ENCODE measurements at places on chromosomes 1 and 21.

- H3K36me3 ChIP-seq, result no peaks in the 10 kb centered on the region
- H3K4me3 ChIP-seq, result no peak overlapping the region
- ATAC-seq, result no peak
- H3K27me3 ChIP-seq, result no peaks in the 10 kb centered on the region
These were observed 74.0 kb downstream of the CACNA1E start for GRCh38 chr1:181557313-181557712.

GRCh38 chr1:58251430-58252073 is 295.0 kb downstream of the OMA1 start:
- no peaks in the 10 kb centered on the region for H3K36me3 ChIP-seq
- peaks cover 43% of the 10 kb centered on the region for H3K27me3 ChIP-seq
- H3K27ac ChIP-seq, result no peak overlapping the region
- no peak overlapping the region for H3K4me3 ChIP-seq

- H3K4me1 ChIP-seq, result no peaks in the 10 kb centered on the region
- ATAC-seq, result no peak
- H3K27ac ChIP-seq, result no peak overlapping the region
- H3K36me3 ChIP-seq, result no peaks in the 10 kb centered on the region
- no peaks in the 10 kb centered on the region for H3K27me3 ChIP-seq
These were observed 308.5 kb downstream of the MRPL39 start for GRCh38 chr21:25298512-25299491.

- H3K27me3 ChIP-seq, result no peaks in the 10 kb centered on the region
- no peaks in the 10 kb centered on the region for H3K4me1 ChIP-seq
- no peak overlapping the region for H3K27ac ChIP-seq
- no peak for ATAC-seq
- H3K4me3 ChIP-seq, result no peak overlapping the region
These were observed 651.6 kb upstream of the PLXNA2 start for GRCh38 chr1:208895820-208896219.

DNA sequence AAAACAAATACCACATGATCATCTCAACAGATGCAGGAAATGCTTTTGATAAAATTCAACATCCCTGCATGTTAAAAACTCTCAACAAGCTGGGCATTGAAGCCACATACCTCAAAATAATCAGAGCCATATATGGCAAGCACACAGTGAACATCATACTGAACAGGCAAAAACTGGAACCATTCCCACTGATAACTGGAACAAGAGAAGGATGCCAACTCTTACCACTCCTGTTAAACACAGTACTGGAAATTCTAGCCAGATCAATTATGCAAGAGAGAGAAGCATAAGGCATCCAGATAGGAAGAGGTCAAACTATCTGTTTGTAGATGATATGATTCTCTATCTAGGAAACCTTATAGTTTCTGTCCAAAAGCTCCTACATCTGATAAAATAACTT is 91.6 kb downstream of the DNAH14 start:
- H3K4me1 ChIP-seq, result no peaks in the 10 kb centered on the region
- H3K27me3 ChIP-seq, result no peaks in the 10 kb centered on the region
- H3K36me3 ChIP-seq, result no peaks in the 10 kb centered on the region
- H3K4me3 ChIP-seq, result no peak overlapping the region
- no peak overlapping the region for H3K27ac ChIP-seq

DNA sequence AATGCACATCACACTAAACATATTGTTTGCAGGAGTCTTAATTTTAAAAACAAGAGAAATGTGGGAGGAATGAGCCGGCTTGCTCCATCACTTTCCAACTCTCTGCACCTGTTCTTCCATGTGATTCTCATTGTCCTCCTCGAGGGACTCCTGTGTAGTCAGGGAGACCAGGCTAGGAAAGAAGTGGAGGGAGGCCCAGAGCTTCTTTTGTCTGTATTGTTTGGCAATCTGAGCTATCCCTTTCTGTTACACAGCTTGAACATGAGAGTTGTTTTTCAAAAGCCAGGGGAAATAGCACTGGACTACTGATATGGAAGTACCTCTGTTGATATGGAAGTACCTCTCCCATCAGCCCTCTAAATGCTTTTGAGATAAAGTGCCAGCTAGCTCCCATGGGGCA is 18.8 kb upstream of the LRRC8D start:
- H3K4me1 ChIP-seq, result no peaks in the 10 kb centered on the region
- no peak overlapping the region for H3K4me3 ChIP-seq
- no peak for ATAC-seq
- no peaks in the 10 kb centered on the region for H3K36me3 ChIP-seq
- no peak overlapping the region for H3K27ac ChIP-seq
- H3K27me3 ChIP-seq, result no peaks in the 10 kb centered on the region

- H3K4me3 ChIP-seq, result no peak overlapping the region
- H3K4me1 ChIP-seq, result no peaks in the 10 kb centered on the region
- no peaks in the 10 kb centered on the region for H3K36me3 ChIP-seq
- no peak for ATAC-seq
These were observed 919 bp downstream of the SLAMF6 start for GRCh38 chr1:160522136-160522535.

- no peak overlapping the region for H3K4me3 ChIP-seq
- peaks cover 40% of the 10 kb centered on the region for H3K27me3 ChIP-seq
These were observed 7.3 kb downstream of the KIF21B start for GRCh38 chr1:201016211-201016651.

DNA sequence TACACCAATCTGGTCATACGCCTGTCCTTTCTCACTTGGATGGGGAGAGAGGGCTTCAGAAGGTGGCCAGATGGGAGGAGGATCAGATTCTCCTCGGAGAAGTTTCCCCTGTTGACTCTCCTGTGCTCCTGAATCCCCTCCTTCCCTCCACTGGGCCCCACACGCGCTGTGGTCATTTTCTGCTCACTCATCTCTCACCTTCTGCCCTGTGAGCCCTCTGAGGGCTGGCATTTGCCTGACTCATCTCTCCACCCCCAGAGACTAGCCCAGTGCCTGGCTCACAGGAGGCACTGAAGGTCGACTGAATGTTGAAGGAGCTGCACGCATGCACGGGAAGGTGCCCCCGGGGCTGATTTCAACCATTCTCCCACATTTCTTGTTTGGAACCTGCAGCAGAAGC is 14.2 kb downstream of the ABCA4 start:
- no peak for ATAC-seq
- peaks cover 11% of the 10 kb centered on the region for H3K27me3 ChIP-seq
- H3K4me1 ChIP-seq, result no peaks in the 10 kb centered on the region
- H3K4me3 ChIP-seq, result no peak overlapping the region

DNA sequence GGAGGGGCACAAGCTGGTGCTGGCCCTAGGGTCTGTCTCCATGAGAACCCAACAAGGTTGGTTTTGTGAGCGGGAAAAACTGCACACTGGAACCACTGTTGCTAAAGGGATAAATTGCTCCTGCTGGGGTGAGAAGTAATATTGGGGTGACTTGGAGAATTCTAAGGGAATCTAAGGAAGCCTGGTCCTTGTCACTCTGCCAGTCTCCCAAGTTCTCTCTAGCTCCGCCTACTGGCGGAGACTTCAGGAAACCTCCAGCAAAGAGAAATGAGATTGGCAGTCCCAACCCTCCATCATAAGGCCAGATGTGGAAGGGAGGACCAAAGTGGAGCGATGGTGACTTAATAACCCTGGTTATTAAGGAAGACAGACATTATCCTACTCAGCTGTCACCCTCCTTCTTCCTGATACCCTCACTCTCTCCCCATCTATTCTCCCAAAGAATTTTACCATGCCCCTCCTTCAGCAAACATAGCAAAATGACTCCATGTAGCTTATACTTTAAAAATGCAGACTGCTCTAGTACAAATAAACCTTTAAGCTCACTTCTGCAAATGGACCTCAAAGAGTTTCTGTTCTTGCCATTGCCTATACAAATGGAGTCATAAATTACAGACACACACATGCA is 2.7 kb downstream of the LCE1F start:
- no peak for ATAC-seq
- no peak overlapping the region for H3K27ac ChIP-seq
- no peaks in the 10 kb centered on the region for H3K4me1 ChIP-seq
- H3K27me3 ChIP-seq, result no peaks in the 10 kb centered on the region
- no peak overlapping the region for H3K4me3 ChIP-seq
- no peaks in the 10 kb centered on the region for H3K36me3 ChIP-seq

GRCh38 chr21:45179568-45180245 is 105.3 kb downstream of the ADARB1 start:
- H3K27me3 ChIP-seq, result no peaks in the 10 kb centered on the region
- ATAC-seq, result no peak
- no peak overlapping the region for H3K27ac ChIP-seq
- no peak overlapping the region for H3K4me3 ChIP-seq
- no peaks in the 10 kb centered on the region for H3K4me1 ChIP-seq

DNA sequence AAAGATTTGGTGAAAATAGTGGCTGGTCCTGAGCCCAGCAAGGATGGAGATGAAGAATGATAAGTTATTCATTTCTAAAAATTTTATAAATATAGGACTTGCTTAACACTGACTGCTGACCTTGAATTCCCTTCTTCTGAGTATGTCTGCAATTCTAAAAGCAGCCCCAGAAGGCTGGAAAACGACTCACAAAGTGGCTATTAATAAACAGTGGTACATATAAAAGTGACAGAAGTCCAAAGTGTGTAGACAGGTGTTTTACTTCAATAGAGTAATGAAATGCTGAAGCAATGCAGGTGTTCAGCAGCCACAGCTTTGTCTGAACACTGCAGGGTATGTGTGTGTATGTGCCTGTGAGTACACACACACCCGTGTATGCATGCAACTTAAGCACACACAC is 219.0 kb upstream of the NRIP1 start:
- H3K27ac ChIP-seq, result no peak overlapping the region
- H3K36me3 ChIP-seq, result no peaks in the 10 kb centered on the region
- ATAC-seq, result no peak
- no peaks in the 10 kb centered on the region for H3K4me1 ChIP-seq
- no peak overlapping the region for H3K4me3 ChIP-seq
- no peaks in the 10 kb centered on the region for H3K27me3 ChIP-seq

DNA sequence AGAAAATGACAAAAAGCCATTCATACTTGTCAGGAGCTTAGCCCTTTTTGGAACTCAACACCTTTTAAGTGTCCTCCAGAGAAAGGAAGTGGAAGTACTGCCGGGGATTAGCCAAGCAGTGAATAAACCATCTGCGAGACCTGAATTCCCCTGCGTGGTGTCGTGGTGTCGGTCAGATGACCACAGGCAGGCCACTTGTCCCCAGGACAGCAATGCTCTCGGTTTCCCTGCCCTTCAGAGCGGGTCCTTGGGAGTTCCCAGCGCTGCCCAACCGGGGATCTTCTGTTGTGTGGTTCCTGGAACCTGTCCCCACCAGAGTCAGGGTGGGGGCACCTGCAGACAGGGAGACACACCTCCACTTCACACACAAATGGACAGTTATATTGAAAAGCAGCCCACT is 9.2 kb downstream of the GPR157 start:
- H3K36me3 ChIP-seq, result peaks cover 16% of the 10 kb centered on the region
- no peak overlapping the region for H3K27ac ChIP-seq
- H3K4me1 ChIP-seq, result no peaks in the 10 kb centered on the region
- no peak for ATAC-seq

DNA sequence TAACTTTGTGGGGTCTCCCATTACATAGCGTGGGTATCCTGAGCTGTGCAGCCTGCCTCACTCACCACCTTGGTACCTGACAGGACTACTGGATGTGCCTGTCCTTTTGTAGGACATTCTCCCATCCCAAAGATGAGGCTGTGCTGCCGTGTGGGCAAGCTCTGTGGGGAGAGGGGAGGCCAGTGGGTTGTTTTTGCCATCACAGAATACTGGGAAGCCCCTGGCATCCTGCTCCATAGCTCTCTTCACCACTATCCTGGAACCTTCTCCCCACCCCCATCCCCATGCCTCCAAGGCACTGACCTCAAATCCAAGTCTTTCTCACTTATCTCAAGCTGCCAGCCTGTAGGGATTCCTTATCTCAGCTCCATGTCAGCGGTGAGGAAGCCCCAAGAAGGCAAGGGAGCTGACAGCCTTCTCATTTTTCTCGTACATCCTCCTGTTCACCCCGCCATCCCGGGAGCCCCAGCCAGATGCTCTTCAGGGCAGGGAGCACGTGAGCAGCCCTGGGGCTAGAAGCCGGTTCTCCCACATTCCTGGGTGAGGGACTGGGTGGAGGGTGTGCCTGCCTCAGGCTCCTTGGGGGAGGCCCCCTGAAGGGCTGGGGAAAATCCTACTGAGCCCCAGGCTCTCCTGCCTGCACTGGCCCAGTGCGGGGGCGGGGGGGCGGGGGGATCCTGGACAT is 2.4 kb upstream of the ELF3 start:
- H3K4me3 ChIP-seq, result no peak overlapping the region
- ATAC-seq, result no peak
- no peak overlapping the region for H3K27ac ChIP-seq

- no peaks in the 10 kb centered on the region for H3K36me3 ChIP-seq
- H3K4me3 ChIP-seq, result no peak overlapping the region
- ATAC-seq, result no peak
- peaks cover 5% of the 10 kb centered on the region for H3K27me3 ChIP-seq
These were observed 86.0 kb downstream of the SYT2 start for GRCh38 chr1:202624088-202624780.

GRCh38 chr21:17585875-17586450 is 26.7 kb downstream of the BTG3 start:
- H3K36me3 ChIP-seq, result peaks cover 4% of the 10 kb centered on the region
- no peak overlapping the region for H3K27ac ChIP-seq
- no peaks in the 10 kb centered on the region for H3K27me3 ChIP-seq
- no peaks in the 10 kb centered on the region for H3K4me1 ChIP-seq
- H3K4me3 ChIP-seq, result no peak overlapping the region
- ATAC-seq, result no peak

DNA sequence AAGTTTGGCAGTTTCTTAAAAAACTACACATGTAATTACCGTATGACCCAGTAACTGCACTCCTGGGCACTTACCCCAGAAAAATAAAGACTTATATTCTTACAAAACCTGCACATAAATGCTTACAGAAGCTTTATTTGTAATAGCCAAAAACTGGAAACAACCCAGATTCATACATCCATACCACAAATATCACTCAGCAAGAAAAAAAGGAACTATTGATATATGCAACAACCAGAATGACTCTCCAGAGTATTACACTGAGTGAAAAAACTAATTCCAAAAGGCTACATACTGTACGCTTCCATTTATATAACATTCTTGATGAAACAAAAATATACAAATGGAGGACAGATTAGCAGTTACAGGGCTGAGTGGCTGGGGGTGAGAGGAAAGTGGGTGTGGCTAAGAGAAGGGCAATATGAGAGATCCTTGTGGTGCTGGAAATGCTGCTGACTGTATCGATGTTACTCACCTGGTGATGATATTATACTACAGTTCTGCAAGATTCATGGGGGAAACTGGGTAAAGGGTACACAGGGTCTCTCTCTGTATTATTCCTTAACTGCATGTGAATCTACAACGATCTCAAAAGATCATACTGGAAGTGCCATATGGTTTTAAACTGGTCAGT is 96.0 kb upstream of the GNG4 start:
- ATAC-seq, result no peak
- no peaks in the 10 kb centered on the region for H3K27me3 ChIP-seq

DNA sequence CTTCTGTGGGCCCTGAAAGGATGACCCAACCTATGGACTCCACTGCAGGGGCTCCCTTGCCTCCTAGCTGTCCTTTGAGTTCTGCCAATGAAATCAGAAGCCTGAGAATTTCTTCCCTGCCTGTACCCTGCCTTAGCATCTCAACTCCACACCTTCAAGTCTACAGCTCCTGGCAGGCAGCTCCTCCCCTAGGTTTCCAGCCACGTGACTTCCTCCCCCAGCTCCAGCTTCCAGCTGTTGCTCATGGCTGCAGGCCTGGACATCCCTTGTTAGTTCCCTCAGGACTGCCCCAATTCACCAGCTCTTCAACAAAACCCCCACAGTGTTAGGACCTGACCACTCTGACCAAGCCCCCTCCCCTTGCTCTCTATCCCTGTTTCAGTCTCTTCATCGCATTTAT is 2.4 kb downstream of the RCAN1 start:
- H3K27me3 ChIP-seq, result no peaks in the 10 kb centered on the region
- H3K4me1 ChIP-seq, result peaks cover 69% of the 10 kb centered on the region
- H3K4me3 ChIP-seq, result no peak overlapping the region
- H3K27ac ChIP-seq, result no peak overlapping the region
- H3K36me3 ChIP-seq, result no peaks in the 10 kb centered on the region

Data from gastroesophageal sphincter (tissue), 4 donors.